Kidney epithelial cell (primary cell): ENCODE measurements at places on chromosomes 16 and 17. TPM values are rescaled to one million over a fixed set of nuclear protein-coding genes. Genes with fewer than 3 reads are reported as not detected.
A peak's percentile ranks its signal among the peaks of the same experiment; 100 is the strongest.

The AOC2 gene
- total RNA-seq, result 2.7 and 3.7 TPM in 2 replicates

The SCN4A gene
- total RNA-seq, result 0.07 and 0.33 TPM in 2 replicates

The SLC12A3 gene
- total RNA-seq, result 0.08 TPM in 1 of 2 replicates, not detected in the other

The HID1 gene
- total RNA-seq, result 25.2 and 28.5 TPM in 2 replicates

The MYH1 gene
- total RNA-seq, result not detected in 2 replicates

The PHOSPHO1 gene
- not detected in 2 replicates for total RNA-seq

The LRRC37A gene
- 2.0 and 2.8 TPM in 2 replicates for total RNA-seq

The C16orf92 gene
- not detected in 2 replicates for total RNA-seq

The FOXJ1 gene
- 2.3 and 3.0 TPM in 2 replicates for total RNA-seq

The LRRC46 gene
- total RNA-seq, result 0.38 and 0.41 TPM in 2 replicates

- DNase-seq, result no peak
Observed at GRCh38 chr17:77441130-77441920, 300.6 kb downstream of the SEC14L1 start.

DNA sequence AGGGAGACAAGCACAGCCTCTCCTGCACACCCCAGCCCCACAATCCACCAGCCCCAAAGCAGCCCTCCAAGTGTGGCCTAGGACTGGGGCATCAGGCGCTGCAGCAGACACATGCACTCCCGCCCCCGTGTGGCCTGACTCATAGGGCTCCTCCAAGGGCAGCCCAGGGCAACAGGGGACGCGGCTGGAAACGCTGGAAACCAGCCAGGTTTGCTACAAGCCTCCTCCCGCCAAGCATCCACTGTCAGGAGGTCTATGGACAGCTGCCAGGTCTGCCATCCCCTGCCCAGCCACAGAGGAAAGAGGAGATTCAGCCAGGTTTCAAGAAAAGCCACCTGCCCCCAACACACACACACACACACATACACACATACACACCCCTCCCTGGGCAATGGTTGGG, 25.8 kb downstream of the SRCIN1 start:
- no peak for DNase-seq

DNA sequence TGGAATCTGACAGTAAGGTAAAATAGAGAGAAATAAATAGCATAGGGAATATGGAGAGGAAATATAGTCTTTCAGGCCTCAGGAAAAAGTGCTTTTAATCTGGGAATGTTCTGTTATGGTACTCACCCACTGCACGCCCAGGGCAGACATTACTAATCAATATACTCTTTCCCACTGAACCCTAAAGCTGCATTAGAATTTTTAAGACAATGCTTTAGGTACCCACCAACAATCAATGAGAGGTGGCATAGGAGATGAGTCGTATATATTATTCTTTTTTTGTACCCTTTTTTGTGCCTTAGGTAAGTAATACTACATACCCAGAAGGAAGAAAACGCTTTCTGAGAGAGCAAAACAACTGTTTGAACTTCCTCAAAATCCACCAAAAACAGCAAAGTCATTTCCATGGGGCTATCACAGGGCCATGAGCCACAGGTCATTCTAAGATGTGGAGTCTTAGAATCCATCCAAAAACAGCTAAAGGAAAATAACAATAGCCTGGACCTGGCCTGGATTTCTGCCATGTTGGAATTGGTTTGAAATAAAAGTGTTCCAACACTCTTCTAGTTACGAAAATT, 542.1 kb downstream of the XYLT1 start:
- no peak for DNase-seq

- no peak for DNase-seq
Observed at GRCh38 chr16:15593235-15593634, 49.7 kb downstream of the MARF1 start.

- no peak for DNase-seq
Observed at GRCh38 chr17:82370471-82371332, 863 bp upstream of the UTS2R start.

DNA sequence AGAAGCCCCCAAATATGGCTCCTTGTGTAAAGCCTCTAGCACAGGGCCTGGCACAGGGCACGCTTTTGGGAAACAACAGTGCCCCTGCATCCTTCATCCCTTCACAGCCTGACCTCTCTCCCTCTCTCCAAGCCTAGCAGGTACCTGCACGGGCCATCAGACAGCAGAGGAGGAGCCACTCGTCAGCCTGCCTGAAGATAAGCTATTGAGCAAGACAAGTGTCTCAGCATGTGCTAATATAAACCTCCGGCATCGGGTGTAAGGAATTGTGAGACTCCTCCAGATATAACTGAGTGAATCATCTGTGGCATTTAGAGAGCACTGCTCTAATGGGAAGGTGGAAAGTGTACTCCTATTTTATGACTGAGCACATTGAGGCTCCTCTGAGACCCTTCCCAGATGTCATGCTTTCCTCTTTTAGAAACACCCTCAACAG, 38.3 kb downstream of the TBX4 start:
- no peak for DNase-seq

DNA sequence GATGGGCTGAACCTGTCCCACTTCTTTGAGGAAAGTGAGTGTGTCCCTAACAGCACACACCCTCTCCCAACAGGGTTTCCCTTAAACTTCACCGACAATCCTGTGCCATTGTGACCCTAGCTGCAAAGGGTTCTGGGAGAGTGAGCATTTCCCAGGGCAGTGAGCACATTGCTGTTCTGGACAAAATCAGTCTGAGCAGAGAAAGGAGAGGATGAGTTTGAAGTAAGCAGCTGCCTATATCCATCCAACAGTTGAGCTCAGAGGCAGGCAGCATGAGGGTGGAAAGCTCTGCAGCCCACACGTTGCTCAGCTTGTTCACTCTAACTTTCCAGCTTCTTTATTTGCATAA, 296.5 kb upstream of the MAF start:
- no peak for DNase-seq

GRCh38 chr16:77652399-77652798, 69.9 kb upstream of the NUDT7 start:
- no peak for DNase-seq

DNA sequence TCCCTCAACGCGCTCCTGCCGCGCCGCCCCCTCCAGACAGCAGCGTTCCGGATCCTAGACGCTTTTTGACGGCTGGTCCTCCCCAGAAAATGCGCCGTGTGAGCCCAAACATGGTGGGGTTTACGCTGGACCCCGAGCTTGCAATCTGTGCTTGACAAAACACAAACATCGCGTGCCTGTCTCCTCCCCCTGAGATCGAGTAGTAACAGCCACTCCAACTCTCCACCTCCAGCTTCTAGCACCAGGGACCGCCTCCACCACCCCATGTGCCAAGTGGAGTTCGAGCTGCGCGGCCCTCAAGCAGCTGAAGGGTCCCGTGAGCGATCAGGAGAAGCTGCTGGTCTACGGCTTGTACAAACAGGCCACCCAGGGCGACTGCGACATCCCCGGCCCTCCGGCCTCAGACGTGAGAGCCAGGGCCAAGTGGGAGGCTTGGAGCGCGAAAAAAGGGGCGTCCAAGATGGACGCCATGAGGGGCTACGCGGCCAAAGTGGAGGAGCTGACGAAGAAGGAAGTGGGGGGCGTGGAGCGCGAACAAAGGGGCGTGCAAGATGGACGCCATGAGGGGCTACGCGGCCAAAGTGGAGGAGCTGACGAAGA, 656 bp upstream of the GEMIN4 start:
- DNase-seq, result no peak

DNA sequence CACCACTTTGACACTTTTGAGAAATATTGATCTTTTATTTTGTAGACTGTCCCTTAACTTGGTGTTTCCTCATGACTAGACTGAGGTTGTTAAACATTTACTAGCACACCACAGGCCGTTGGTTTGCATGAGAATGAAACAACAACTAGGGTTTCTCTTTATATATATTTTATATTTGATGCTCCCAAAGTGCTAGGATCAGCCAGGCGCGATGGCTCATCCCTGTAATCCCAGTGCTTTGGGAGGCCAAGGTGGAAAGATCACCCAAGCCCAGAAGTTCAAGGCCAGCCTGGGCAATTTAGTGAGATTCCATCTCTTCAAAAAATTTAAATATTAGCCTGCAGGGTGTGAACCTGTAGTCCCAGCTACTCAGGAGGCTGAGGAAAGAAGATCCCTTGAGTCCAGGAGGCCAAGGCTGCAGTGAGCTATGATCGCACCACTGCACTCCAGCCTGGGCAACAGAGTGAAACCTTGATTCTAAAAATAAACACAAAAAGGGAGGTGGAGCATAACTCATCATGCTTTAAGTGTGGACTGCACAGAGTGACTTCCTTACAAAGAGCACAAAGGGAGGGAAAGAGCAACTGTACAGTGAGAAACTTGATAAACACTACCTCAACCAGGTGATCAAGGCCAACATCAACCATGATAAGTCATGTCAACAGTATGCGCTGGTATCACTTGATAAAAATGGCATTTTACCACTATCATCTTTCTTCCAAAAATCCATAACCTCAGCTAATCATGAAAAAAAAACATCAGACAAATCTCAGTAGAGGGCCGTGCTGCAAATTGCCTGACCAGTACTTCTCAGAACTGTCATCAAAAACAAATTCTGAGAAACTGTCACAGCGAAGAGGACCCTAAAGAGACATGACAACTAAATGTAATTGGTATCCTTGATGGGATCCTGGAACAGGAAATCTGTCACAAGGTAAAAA, 72.8 kb upstream of the ATF7IP2 start:
- DNase-seq, result no peak

DNA sequence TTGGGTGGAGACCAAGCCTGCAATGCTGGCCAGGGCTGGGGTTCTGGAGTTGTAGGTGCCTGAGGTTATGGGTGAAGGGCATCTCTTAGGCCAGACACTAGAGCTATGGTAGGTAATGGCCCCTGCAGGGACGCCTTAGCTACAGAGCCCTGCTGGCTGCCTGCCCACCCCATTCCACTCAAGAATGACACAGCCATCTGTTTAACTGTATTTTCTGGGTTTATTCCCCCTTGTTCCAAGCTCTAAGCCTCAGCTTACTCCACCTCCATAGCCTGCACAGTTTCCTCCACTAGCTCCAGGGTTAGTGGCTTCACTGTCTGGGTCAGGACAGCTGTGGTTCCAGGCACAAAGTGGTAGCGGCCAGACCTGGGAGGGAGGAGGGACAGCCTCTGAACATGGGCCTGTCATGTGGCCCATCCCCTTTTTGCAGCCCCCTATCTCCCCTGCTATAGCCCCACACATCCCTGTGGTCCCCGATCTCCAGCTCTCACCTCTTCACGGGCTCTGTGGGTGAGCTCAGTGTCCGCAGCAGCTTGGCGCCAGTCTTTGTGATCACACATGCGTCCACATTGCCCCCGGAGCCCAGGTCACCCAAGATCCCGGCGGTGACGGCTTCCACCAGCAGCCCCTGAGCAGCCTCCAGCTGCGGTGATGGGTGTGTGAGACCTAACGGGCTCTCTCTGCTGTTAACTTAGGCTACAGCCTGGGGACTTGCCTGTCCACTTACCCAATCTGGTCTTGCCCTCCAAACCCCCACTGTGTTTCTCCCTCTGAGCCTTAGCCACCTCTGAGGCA, 2.1 kb downstream of the PSMB10 start:
- DNase-seq, result no peak

GRCh38 chr16:85696781-85697180, 8.0 kb upstream of the GINS2 start:
- no peak for DNase-seq

- DNase-seq, result peak; percentile 96
Observed at GRCh38 chr17:72422505-72423285, 301.9 kb downstream of the SOX9 start.

GRCh38 chr16:87303431-87303930, 13.7 kb downstream of the C16orf95 start:
- no peak for DNase-seq

- DNase-seq, result no peak
Observed at GRCh38 chr16:85936816-85937215, 37.9 kb downstream of the IRF8 start.

GRCh38 chr16:2243031-2243528, 6.8 kb downstream of the DNASE1L2 start:
- no peak for DNase-seq

DNA sequence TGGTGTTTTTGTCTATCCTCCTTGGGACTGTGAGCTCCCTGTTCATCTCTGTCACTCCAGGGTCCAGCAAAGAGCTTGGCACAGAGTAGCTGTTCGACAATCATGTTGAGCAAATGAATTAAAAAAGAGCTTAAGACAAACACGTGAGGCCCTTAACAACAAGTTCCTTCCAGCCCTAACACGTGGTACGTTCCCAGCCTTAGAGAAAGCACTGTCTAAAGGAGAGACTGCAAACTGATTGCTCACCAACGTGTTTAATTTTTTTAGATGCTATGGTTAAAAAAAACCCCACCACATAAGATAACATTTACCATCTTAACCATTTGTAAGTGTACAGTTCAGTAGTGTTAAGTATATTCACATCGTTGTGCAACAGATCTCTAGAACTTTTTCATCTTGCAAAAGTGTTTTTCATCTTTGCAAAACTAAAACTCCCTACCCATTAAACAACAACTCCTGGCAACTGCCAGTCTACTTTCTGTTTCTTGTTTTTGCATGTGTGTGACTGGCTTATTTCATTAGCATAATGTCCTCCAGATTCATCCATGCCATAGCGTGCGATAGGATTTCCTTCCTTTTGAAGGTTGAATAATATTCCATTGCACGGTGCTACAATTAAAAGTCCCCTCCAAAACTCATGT, 28.2 kb downstream of the LAT start:
- no peak for DNase-seq

GRCh38 chr16:72240466-72240865, 68.5 kb upstream of the PMFBP1 start:
- no peak for DNase-seq

DNA sequence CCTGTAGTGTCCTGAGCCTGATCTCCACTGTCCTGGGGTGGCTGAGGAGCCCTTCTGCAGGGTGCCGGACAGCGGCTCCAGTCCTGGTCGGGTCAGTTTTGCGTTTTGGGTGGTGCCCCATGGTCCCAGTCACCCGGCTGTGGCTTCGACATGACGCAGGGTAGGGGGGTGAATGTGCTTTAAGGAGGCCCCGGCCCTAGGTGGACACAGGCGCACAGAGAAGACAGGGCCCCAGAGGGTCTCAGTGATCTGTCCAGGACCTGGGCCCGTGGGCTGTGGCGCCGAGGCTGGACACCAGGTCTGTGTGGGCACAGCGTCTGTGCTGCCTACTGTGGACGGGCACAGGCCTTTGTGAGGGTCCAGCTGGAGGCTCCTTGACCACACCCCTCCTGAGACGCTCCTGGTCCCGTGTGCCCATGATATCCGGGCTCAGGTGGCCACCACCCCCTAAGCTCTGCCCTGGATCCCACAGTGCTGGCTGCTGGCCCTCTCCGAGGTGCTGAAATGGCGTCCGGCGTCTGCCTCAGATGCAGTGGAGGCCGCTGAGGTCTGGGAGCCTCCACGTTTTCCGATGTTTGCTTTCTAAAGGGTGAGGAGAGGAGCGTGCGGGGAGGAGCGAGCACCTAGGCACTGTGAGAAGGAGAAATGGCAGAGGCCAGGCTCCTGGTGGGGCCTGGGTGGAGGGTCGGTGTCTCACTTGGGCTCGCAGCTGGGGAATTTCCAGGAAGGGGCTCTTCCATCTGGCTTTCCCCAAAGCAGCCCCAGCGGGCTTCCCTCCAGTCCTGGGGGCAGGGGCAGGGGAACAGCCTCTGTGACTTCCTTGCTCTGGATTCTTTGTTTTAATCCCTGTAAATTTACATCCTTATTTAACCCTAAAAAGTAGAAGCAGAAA, 56.1 kb upstream of the ACSF3 start:
- no peak for DNase-seq

GRCh38 chr16:75868636-75869632, 142.6 kb upstream of the CPHXL start:
- no peak for DNase-seq
